ENCODE measurements at places on chromosomes 13 and 19.

DNA sequence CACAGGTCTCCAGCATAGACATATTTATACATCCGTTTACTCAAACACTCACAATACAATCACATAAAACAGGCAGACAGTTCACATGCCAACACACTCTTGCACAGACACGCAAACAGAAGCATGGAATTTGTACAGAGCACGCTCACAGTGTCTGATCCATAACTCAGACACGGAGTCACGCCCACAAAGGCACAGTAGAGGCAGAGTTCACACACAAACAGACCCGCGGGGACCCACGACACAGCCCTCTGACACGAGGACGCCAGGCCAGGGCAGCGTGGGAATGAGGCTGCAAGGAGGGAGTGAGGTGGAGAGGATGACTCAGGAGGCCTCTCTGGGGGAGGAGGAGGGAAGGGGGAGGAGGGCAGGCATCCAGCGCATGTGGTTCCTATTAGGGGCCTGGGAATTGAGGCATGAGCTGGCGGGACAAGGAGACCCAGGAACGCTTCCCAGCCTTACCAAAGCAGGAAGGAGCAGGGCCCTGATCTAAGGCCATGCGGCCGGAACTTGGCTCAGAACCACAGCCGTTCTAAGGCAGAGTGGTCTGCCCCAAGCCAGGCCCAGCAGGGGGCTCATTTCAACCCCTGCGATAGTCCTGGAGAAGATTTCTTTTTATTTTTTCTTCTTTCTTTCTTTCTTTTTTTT is 9.1 kb upstream of the OLFM2 start:
- no peak for DNase-seq

DNA sequence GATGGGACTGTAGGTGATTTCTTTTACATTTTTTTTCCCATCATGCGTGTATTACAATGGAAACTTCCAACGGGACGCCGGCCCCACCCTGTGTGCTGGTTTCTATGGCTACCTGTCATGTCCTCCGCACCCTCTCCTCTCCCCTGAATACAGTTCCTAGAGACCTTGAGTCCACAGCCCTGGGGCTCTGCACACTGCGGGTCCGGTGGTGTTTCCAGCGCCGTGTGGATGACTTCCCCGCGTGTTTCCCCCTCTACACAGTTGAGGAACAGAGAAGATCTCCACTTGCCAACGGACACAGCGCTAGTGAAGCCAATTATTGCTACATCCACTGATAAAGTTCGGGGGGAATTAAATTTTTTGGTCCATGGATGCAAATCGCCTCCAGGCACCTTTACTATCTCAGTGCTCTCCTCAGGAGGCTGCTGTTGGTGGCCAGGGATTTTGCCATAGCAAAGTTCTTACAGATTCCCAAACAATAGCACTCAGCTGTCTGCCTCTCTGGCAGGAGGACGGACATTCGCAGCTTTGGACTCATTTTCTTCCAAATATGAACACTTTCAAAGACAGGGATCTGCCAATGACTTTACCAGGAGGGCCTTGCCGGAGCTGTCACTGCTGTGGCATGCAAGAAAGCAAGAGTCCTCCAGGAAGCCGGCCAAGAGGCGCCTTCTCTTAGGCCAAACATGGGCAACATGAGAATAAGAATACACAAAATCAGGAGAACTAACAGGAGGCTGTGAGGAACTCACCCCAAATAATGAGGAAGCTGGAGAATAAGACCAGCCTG is 39.3 kb upstream of the GAS6 start:
- DNase-seq = no peak

DNA sequence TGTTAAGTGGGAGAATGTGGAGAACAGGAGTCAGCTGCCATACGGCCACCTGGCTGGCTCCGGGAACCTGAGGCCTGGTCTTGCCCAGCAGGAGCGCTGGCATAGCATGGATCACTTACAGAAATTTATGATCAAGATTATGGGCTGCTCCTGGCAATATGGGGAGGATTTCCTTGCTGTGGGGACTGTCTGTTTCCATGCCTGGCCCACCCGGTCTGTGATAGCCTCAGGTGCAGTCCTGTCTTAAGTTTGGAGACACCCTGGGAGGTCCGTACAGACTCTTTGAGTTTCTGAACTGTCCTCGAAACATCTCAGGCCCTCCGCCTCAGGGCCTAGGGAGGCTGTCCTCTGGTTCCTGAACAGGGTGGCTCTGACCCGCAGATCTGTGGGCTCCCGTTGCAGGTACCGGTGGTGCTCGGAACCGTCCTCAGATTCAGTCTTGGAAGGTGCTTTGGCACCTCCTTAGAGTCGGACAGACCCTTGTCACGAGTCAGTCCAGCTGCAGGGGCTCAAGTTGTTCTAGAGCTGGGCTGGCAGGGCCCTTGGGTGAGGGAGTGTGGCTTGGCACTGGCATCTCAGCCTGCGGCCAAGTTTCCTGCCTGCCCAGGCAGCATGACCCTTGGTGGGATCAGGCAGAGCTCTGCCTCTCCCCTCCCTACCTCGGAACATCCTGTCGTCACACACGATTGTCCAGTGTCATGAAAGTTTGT is 4.9 kb downstream of the TFDP1 start:
- no peak for DNase-seq

DNA sequence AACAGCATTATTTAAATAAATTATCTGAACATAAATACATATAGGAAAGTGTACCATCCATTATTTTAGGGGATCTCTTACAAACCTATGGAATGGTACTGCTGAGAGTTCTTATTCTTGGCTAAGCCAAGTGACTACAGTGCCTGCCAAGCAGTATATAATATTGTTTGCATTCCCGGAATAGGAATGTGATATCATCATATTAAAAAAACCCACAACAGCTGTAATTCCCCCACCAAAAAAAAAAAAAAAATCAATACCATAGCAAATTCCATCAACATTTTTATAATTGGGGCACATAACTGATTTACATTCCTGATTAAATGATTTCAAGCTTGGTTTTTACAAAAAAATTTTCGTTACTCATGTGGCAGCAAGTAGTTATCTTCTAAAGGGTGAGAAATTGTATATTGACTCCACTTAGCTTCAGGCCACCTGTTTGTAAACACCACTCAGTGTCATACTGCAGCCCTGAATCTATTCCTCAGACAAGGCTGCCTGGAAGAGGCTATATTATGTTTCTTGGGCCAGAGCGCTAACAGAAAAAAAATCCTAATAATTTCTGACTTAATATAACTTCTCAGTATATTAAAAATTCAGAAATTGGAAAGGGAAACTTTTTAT is 278.1 kb downstream of the DNAJC15 start:
- no peak for DNase-seq

DNA sequence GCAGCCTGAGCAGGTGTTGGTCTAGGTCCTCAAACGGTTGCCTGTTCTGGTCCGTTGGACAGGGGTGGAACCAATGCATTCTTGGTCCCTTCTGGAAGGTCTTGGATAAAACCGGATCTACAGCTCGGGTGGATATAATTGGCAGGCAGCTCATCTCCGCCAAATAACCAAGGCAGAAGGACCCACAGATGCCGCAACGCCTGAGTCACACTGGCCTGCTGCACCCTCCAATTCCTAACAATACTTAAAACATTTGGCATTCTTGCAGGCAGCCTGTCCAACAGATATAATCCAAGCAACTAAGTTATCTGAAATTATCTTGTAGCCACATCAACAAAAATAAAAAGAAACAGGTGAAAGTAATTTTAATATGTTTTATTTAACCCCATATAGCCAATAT is 59.0 kb upstream of the FGF14 start:
- no peak for DNase-seq

GRCh38 chr19:50537769-50538230 is 24.1 kb upstream of the ASPDH start:
- peak; percentile 60 for DNase-seq

GRCh38 chr19:31296741-31297390 is 52.4 kb downstream of the TSHZ3 start:
- DNase-seq = no peak

GRCh38 chr19:45569619-45570421 is 14.8 kb downstream of the OPA3 start:
- peak; percentile 53 for DNase-seq

- DNase-seq = no peak
Observed at GRCh38 chr19:34687348-34687747, 9.9 kb downstream of the ZNF302 start.

DNA sequence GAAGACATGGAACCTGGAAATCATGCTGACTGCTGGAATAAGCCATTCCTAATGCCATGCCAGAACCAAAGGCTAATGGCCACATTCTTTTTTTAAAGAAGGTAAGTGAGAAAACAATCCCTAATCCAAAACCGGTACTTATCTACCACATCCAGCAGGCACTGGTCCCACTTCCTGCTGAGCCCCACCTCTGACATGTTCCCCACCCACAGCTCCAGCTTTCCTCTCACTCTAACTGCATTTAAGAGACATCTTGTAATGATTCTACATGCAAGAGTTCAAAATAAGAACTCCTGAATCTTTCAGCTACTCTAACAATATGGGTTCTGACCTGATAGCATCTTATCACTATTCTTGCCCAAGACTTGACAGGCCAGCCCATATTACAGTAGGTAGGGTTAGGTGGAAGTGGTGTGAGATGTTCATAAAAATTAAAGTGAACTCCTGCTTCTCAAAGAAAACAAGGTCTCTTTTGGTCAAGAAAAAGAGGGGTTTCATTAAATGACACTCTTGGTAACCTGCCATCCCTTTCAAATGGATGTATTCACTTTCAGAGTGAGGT is 41.9 kb downstream of the N4BP2L2 start:
- DNase-seq = no peak

DNA sequence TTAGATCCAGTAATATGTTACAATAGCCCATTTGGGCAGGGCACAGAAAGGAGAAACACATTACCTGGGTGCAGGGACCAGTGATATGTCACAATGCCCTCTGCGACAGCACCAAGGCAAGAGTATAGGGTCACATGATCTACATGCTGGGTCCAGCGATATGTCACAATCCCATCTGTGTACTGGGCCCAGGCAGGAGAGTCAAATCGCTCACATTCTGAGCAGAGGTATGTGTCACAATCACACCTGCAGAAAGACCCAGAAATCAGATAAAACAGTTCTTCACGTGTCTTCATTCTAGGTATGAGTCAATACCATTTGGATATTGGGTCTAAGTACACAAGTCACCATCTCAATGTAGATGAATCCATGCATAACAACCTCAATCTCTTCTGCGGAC is 7.1 kb upstream of the ZNF43 start:
- no peak for DNase-seq

DNA sequence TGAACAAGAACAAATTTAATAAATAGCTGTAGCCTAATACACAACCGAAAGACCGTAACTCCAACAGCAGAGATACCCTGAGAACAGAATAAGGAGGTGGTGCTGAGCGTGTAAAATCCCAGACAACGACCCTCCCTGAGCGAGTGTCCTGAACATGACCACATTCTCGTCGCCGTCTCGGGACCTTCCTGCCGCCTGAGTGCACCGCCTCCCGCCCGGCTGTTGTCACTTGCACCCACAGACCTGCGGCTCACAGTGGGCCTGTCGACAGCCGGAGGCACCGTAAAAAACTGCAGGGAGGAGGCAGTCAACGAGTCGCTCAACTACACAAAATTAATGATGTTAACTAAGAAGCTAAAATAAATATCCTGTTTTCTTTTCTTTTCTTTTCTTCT is 35.8 kb upstream of the GRTP1 start:
- DNase-seq = no peak

GRCh38 chr19:14529254-14530004 is at the start of gene TECR:
TECR (plus strand) TSS chr19:14529594; CDS start chr19:14529697, 103 bp downstream.
- peak; percentile 100 for DNase-seq

DNA sequence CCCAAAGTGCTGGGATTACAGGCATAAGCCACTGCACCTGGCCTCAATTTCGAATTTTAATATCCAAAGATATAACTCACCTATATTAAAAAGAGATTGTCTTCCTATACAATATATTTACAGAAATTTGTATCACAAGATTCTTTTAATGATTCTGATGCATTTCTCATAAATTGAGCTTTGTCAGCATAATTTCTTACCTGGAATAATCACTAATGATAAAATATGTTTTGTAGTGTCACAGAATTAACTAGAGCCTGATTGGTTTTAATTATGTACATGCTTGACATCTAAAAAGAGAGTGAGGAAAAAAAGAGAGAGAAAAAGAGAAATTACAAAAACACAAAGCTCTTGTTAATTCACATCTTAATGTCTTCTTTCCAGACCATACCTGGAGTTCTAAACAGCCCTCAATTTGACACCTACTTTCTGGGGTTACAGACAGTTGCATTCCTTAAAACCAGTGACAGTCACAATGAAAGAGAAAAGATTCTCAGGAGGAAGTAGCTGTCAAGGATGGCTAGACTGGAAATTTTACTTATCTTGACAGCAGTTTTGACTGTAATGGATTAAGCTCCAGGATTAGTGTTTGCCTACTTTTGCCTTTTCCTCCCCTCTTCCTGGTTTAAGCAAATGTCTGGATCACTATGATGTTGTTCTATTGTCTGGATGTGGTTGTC is 214.4 kb downstream of the SPRY2 start:
- DNase-seq = no peak

DNA sequence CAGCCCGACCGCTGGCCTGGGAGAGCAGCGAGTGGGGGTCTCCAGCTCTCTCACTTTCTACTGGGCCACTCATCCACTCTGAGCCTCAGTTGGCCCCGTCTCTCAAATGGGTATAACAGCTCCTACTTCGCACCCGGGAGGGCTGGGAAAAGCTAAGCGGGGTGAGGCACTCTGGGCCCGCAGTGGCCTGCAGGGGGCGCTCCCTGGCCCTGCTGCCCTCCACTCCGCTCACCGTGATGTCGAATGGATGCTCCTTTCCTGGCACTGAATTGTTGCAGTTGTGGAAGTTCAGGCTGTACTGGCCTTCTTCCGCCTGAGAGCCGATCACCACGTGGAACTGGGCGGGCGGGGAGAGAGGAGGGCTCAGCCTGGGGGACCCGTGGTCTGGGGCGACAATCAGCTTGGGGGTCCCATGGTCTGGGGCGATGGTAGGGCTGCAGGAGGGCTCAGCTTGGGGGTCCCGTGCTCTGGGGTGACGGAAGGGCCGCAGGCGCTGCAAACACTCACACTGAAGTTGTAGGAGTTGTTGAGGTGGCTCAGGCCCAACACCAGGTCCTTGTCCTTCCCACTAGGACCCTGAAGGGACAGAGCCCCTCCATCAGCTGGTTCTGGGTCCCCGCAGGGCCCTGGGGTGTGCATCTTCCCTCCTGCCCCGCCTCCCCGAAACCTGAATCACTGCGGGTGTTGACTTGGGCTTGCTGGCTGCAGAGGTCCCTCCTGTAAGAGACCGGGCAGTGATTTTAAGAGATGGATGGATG is 3.9 kb downstream of the GPR108 start:
- no peak for DNase-seq

GRCh38 chr13:111049791-111050538 is 65.1 kb upstream of the ARHGEF7 start:
- no peak for DNase-seq

DNA sequence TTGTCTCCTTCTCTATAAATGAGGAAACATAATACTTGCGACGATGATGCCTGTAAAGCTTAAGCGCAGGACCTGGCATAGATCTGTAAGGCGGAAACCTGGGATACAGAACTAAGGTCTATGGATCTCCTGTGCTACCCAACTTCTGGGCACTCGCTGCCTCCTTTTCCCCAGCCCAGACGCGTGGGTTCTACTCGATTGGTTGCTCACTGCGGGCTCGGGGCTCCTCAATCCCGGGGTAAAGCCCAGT is 615 bp upstream of the PSMC4 start:
- DNase-seq = no peak

GRCh38 chr13:97135883-97136282 is 86.2 kb upstream of the MBNL2 start:
- no peak for DNase-seq

All from activated CD4-positive, alpha-beta T cell treated with anti-CD3 and anti-CD28 coated beads, Interleukin-2, amount 50 U/mL, for 1 hour (primary cell).